ENCODE measurements at places on chromosomes 4 and X. TPM values are rescaled to one million over a fixed set of nuclear protein-coding genes. Genes with fewer than 3 reads are reported as not detected.

PPBP gene
- not detected for total RNA-seq

DNA sequence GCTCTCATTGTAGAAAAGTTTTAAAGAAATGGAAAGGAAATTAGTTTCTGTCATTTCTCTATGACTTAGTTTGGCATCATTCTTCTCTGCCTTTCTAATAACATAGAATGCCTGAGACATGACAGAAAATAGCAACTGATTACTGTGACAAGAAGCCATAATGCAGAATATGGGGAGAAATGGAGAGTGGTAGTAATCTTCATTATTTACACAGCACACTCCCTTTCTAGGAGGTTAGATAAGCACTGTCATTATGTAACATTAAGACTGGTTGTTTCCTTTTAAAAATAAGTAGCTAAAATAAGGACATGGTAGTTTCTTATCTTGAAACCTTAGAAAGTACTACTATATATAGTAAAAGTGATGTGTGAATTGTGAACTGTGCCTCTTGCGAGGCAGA lies 1227.9 kb upstream of the PABPC4L start:
- DNase-seq = no peak
- no peak overlapping the region for H3K27ac ChIP-seq
- no peaks in the 10 kb centered on the region for H3K4me1 ChIP-seq
- H3K36me3 ChIP-seq = no peaks in the 10 kb centered on the region
- H3K4me3 ChIP-seq = no peak overlapping the region

- H3K4me1 ChIP-seq = no peaks in the 10 kb centered on the region
- no peak overlapping the region for H3K27ac ChIP-seq
- H3K27me3 ChIP-seq = no peaks in the 10 kb centered on the region
- no peak for DNase-seq
These were observed 206.1 kb downstream of the PPP3CA start for GRCh38 chr4:101141230-101141629.

SLC4A4 gene
- 26.2 TPM for total RNA-seq
